ENCODE measurements at places on chromosomes 16 and 17.

DNA sequence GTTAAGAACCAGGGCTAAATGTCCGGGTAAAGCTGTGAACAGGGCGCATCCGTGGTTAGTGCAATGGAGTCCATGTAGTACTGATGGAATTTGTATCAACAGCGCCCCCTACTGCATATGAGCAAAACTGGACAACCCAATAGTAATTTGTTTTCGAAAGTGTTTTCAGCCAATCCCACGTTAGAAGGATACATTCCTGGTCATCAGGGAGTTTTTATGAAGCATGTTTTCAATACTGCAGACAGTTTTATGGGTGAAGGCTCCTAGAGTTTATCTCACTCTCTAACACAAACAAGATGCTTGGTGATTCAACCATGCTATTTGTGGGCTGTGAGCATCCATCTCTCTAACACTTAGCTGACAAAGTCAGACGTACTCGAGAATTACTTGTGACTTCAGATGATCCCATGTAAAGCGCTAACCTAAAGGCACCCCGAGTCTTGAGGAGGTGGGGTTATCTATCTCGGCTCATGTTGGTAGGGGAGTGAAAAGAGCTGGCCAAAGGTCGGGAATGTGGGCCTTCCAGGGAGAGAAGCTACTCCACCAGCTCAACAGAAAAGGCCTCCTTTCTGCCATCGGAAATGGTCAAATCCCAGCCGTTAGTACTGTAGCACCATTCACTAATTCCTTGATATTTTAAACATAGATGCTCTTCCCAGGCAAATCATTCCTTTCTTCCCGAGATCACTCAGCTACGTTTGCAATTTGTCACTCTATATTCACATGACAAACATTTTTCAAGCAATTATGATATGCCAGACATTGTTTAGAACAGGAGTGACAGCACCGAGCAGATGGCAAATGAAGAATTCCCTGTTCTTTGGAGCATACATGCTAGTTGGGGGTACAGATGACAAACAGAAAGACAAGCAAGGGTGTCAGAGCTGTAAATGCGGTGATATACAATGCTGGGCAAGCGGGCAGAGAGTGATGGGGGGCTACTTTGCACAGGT, 46.9 kb upstream of the HNF1B start:
- DNase-seq: peak; percentile 55
- no peaks in the 10 kb centered on the region for H3K27me3 ChIP-seq
- H3K27ac ChIP-seq: no peak overlapping the region
- H3K4me1 ChIP-seq: no peaks in the 10 kb centered on the region
- no peaks in the 10 kb centered on the region for H3K36me3 ChIP-seq

DNA sequence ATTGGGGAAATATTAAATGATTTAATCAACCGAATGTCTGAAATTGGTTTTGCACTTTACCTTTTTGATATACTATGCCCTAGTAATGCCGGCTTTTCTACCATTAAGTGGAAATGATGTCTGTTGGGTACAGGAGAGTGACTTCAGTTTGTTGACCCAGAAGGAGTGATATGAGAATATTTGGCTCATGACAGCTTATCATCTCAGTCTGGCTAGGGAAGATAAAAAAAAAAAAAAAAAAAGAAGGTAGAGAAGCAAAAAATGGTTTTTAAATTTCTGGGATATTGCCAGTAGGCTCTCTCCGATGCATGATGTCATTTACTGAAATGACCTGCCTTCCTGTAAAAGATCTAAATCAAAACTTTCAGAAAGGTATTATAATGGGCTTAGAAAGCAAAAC, 69.0 kb downstream of the CNTNAP4 start:
- no peak overlapping the region for H3K27ac ChIP-seq
- no peaks in the 10 kb centered on the region for H3K36me3 ChIP-seq
- no peaks in the 10 kb centered on the region for H3K4me1 ChIP-seq
- no peak overlapping the region for H3K4me3 ChIP-seq
- H3K27me3 ChIP-seq: no peaks in the 10 kb centered on the region

- DNase-seq: no peak
- H3K4me1 ChIP-seq: peaks cover 6% of the 10 kb centered on the region
- H3K27me3 ChIP-seq: no peaks in the 10 kb centered on the region
- no peaks in the 10 kb centered on the region for H3K36me3 ChIP-seq
- no peak overlapping the region for H3K4me3 ChIP-seq
Measured at GRCh38 chr16:58236831-58237230, 38.9 kb upstream of the CSNK2A2 start.

- no peaks in the 10 kb centered on the region for H3K4me1 ChIP-seq
- H3K27me3 ChIP-seq: peaks cover 5% of the 10 kb centered on the region
- no peak overlapping the region for H3K4me3 ChIP-seq
- no peak for DNase-seq
- no peaks in the 10 kb centered on the region for H3K36me3 ChIP-seq
- H3K27ac ChIP-seq: no peak overlapping the region
Measured at GRCh38 chr16:85169333-85170065, 57.2 kb upstream of the CIBAR2 start.

- peaks cover 46% of the 10 kb centered on the region for H3K4me1 ChIP-seq
- H3K27me3 ChIP-seq: no peaks in the 10 kb centered on the region
- peak overlapping the region; percentile 38 for H3K27ac ChIP-seq
- H3K4me3 ChIP-seq: no peak overlapping the region
- peak; percentile 86 for DNase-seq
Measured at GRCh38 chr17:83083368-83084201, 4.2 kb downstream of the METRNL start.

DNA sequence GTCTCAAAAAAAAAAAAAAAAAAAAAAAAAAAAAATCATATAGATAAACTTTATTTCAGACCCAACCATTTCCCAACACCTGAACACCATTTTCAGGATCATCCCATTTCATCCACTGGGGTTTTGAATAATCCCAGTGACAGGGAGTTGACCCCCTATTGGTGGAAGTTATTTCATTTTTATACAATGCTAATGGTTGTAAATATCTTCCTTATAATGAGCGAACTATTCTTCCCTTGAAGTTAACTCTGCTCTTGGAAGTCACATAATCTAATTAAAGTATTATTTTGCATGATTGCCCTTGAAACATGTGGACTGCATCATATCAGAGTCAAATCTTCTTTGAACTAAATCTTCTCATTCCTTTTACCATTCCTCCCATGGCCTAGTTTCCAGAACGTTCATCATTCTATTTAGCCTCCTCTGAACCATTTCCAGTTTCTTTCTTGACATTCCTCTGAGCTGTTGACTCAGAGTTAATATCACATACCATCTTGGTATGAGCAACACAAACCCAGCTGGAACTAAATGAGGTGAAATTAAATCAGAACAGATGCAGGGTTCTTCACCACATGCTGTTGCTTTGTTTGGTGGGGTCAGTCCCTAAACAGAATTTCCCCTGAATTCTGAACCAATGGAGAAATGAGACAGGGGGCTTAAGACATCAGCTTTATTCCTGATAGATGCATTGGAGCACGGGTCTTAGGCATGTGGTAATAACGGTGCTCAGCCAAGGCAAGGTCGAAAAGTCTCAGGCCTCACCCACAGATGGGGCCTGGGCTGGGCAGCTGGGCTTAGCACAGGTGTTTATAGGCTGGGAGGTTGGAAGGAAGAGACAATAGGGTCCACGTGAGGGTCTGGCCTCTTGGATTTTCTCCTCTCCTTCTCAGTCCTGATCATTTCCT, 8.9 kb downstream of the HSD17B2 start:
- H3K36me3 ChIP-seq: no peaks in the 10 kb centered on the region
- no peaks in the 10 kb centered on the region for H3K4me1 ChIP-seq
- no peak overlapping the region for H3K4me3 ChIP-seq
- no peak for DNase-seq
- H3K27me3 ChIP-seq: no peaks in the 10 kb centered on the region

DNA sequence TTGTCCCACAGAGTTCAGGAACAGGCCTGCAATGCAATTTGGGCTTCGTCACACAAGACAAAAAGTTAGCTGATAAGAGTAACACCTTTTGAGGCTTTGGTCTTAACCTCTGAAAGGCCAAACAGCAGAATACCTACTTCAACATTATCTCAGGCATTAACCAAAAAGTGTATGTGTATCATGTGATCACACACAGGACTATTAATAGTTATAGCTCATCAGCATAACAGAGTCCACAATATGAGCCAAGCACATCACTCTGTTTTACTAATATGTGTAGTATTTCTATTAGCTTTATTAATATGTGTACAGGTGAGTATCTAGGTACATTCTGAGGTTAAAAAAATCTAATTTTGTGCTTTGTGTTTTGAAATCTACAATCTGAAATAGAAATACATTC, 30.8 kb downstream of the MYO1D start:
- H3K36me3 ChIP-seq: no peaks in the 10 kb centered on the region
- H3K4me1 ChIP-seq: no peaks in the 10 kb centered on the region
- no peak overlapping the region for H3K4me3 ChIP-seq
- DNase-seq: no peak
- H3K27me3 ChIP-seq: no peaks in the 10 kb centered on the region

- no peaks in the 10 kb centered on the region for H3K4me1 ChIP-seq
- H3K27ac ChIP-seq: no peak overlapping the region
- no peaks in the 10 kb centered on the region for H3K27me3 ChIP-seq
- DNase-seq: no peak
- no peaks in the 10 kb centered on the region for H3K36me3 ChIP-seq
Measured at GRCh38 chr17:62126292-62126691, 61.2 kb upstream of the MED13 start.

DNA sequence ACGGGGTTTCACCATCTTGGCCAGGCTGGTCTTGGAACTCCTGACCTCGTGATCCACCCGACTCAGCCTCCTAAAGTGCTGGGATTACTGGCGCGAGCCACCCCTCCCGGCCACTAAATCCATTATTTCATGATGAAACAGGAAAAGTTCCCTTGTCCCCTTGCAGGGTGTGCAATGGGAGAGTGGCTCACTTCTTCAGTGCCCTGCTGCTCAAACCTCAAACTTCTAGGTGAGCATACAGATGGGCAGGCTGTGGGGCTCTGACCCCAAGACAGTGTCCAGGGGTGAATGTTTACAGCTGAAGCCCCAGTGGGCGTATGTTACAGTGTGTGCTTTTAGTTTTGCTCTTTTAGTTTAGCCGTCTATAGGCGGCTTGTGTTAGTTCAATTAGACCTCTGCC, 34.7 kb downstream of the GJC1 start:
- no peak overlapping the region for H3K27ac ChIP-seq
- no peaks in the 10 kb centered on the region for H3K27me3 ChIP-seq
- no peak overlapping the region for H3K4me3 ChIP-seq

GRCh38 chr17:46764709-46765401, 53.6 kb downstream of the WNT3 start:
- DNase-seq: no peak
- no peak overlapping the region for H3K27ac ChIP-seq
- no peak overlapping the region for H3K4me3 ChIP-seq
- H3K4me1 ChIP-seq: no peaks in the 10 kb centered on the region
- no peaks in the 10 kb centered on the region for H3K36me3 ChIP-seq

- H3K4me1 ChIP-seq: no peaks in the 10 kb centered on the region
- H3K27ac ChIP-seq: no peak overlapping the region
- DNase-seq: no peak
- no peaks in the 10 kb centered on the region for H3K27me3 ChIP-seq
- H3K36me3 ChIP-seq: no peaks in the 10 kb centered on the region
Measured at GRCh38 chr17:5883775-5884665, 186.2 kb upstream of the WSCD1 start.

DNA sequence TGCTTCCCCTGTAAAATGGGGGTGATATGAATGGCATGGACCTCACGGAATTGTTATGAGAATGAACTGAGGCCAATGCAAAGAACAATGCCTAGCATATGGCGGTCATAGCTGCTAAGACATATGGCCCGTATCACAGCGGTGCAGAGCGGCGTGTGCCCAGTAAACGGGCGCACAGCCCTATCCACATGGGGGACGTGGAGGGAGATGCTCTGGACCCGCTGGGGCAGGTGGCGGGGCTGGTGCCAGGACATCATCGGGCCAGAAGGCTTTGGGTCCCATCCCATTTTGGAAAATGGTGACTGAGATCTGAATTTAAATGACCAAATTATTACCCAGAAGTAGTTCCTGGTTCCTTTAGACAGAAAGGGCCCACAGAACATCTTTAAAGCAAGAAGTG, 18.5 kb upstream of the CPSF4L start:
- H3K27me3 ChIP-seq: no peaks in the 10 kb centered on the region
- H3K4me1 ChIP-seq: no peaks in the 10 kb centered on the region
- no peak for DNase-seq
- no peak overlapping the region for H3K27ac ChIP-seq
- H3K4me3 ChIP-seq: no peak overlapping the region

GRCh38 chr16:3152991-3153368, 18.2 kb downstream of the ZNF213 start:
- no peak for DNase-seq
- no peaks in the 10 kb centered on the region for H3K27me3 ChIP-seq
- peaks cover 31% of the 10 kb centered on the region for H3K4me1 ChIP-seq
- peak overlapping the region; percentile 64 for H3K4me3 ChIP-seq
- H3K27ac ChIP-seq: peak overlapping the region; percentile 52

- no peak overlapping the region for H3K4me3 ChIP-seq
- no peaks in the 10 kb centered on the region for H3K27me3 ChIP-seq
- H3K27ac ChIP-seq: no peak overlapping the region
- DNase-seq: no peak
- H3K4me1 ChIP-seq: no peaks in the 10 kb centered on the region
Measured at GRCh38 chr17:17911001-17911613, 61.1 kb downstream of the TOM1L2 start.

DNA sequence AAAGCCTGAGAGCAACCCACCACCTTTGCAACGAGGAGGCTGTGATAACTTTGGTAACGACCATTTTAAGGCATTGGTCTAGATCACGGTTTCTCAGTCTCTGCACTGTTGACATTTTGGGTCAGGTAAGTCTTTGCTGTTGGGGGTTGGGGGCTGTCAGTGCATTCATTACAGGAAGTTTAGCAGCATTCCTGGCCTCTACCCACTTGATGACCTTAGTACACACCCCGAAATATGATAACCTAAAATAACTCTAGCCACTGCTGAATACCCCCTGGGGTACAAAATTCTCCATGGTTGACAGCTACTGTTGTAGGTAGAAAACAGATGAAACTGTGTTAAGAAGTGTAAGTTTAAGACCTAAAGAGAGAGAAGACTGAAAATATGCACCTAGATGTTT, 36.3 kb downstream of the ADAMTS18 start:
- no peak for DNase-seq
- H3K4me1 ChIP-seq: no peaks in the 10 kb centered on the region
- no peak overlapping the region for H3K4me3 ChIP-seq

DNA sequence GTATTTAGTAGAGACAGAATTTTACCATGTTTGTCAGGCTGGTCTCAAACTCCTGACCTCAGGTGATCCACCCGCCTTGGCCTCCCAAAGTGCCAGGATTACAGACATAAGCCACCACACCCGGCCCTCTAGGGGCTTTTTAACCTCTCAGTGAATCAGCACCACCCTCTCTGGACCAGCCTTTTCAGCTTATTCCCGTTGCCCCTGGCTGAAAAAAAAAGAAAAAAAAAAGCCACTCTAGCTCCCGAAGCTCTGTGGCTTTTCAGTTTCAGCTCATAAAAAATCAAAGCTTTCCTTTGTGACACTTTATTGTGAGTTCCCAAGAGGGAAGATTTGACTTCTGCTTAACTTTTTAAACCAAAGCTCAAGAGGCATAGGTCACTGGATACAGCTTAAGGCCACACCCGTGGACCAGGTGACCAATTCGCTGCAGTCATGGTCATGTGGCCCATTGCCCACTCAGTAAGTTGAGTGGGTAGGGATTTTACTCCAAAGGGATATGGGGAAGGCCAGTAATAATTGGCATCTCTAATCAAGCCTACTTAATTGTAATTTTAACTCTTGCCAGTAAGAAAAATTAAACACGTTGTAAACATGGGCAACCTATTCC, 46.6 kb upstream of the MED13 start:
- no peaks in the 10 kb centered on the region for H3K4me1 ChIP-seq
- H3K27ac ChIP-seq: no peak overlapping the region
- H3K4me3 ChIP-seq: no peak overlapping the region
- no peaks in the 10 kb centered on the region for H3K36me3 ChIP-seq

All from CD8-positive, alpha-beta memory T cell (primary cell).